Midbrain (tissue), 1 donor: ENCODE measurements at places on chromosomes 3 and 15.

DNA sequence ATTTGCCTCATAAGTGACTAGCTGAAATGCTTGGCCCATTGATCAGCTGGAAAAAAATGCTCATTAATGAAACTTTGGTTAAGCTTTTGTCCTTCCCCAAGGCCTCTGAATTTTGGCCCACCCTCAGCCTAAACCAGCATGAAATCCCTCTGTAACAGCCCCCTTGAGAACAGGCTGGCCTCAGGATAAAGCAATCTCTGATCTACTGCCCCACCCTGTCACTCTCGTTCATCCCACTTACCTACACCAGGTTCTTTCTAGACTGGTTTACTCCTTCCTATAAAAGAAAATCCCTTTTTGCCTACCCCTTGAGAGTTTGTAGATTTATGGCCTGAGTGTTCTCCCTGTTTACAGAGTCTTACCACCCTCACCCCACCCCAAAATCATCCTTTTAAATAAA lies 3.4 kb upstream of the AEN start:
- no peak for DNase-seq

GRCh38 chr3:159929171-159930141 lies 59.2 kb upstream of the IL12A start:
- DNase-seq, result peak; percentile 19

DNA sequence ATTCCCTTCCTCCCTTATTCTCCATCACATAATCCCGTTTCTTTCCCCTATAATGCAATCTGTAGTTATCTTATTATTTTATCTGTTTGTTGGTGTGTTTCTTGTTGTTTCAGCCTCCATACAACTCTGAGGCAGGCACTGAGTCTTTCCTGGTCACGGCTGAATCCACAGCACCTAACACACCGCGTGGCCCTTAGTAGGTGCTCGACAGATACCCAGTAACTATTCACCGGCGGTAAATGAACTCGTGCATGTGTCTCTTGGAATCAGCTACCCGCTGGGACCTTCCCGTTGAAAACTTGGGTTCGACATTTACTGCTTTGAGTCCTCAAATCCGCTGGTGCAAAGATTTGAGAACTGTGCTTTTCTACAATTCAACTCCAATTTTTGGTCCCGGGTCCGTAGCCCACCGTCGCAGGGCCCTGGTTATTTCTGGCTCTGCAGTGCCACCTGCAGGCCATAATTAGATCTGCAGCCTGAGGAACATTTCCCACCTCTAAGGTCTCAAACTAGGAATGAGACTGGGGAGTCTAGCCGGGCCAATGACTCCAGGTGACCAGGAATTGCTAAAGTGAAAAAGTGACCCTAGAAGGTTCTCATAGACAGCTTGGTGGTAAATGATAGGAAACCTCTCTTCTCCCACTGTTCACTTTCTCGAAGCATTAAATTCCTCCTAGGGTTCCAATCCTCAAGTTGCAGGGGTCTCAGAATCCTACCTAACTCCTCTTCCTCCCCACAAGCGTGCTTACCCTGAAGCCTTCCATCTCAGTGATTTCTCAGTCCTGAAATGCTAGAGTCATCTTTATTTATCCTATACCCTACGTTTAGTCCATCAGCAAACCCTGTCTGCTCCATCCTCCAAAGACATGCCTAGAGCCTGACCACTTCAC lies 40.0 kb upstream of the TRH start:
- peak; percentile 18 for DNase-seq

DNA sequence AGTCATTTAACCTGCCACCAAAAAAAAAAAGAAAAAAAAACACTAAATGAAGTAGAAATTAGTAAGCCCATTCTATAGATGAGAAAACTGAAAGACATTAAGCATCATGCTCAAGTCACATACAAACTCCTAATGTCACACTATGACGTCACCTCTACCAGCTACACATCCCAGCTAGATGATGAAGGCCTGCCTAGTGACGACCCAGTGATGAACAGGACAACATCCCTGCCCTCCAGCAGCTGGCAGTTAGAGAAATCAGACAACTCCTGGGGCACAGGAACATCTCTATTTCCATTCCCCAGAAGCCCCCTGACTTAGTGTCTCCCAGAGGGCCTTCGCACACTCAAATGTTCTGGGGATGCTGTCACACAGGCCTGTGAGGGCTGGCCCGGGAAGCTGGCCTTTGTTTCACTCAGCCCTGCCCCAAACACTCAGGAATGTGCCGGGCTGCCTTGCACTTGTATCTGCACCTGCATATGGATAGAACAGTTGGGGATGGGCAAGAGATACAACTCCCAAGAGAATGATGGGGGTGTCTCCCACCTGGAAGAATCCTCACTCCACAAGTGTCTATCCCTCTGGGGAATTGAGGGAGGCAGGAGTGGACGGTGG lies 7.0 kb upstream of the HAPLN3 start:
- no peak for DNase-seq

DNA sequence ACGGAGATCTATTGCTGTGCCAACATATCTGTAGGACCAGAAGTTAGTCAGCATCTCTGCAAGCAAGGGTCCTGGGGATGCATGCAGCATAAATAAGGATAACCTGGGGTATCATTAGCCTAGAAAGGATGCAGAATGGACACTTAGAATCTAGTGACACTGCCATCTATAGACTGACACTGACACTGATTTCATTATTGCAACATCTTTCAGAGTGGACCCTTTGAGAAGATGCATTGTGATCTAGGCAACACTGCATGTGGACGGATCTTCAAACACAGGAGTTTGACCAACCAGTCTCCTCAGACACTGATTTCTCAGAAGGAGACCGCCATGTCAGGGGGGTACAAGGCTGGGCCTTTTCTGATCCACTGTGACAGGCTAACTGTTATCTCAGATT lies 52.4 kb downstream of the SCN10A start:
- no peak for DNase-seq

- DNase-seq, result no peak
Observed at GRCh38 chr15:93070551-93071296, 18.3 kb downstream of the RGMA start.

DNA sequence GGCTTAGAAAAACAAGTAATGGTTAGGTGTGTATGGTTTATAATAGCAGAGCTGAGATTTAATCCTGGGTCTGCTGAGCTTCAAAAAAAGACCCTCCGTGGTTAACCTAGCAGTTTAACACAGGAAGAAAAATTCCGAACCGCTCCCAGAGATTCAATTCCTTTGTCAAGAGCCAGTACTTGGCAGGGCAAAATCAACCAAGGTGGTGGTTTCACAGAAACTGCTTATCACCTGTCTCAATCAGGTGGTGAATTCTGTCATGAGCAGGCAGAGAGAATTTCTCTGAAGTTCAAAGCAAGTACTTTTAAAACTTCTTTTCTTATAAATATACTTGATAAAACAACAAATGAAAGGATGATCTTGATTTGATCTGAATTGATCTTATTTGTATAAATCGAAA lies 17.2 kb downstream of the SYNPR start:
- no peak for DNase-seq

DNA sequence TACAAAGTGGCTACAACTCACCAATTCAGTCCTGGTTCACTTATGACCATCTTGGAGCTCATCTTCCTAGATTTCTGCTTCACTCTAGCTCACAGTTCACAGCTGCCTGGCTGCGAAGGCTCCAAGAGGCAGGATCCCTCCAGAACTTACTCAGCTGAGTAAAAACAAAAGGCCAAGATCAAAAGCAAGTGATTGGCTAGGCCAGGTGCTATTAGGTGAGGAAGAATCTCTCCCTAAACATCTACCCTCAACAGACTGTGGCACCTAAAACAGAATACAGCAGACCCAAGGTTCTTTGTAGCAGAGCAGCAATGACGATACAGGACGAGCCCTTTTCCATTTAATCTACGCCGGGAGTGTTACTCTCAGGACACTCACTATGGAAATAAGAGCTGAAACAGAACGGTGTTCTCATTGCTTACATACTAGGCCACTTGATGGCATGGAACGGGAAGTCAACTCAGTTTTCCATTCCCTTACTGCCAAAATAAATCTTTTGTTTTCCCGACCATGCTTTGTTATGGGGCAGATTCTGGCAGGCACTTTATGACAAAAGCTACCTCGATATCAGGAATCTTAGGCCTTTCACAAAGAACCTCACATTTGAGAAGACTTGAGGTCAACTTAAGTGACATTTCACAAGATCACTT lies 901 bp downstream of the ICE2 start:
- DNase-seq, result no peak

GRCh38 chr3:23941440-23941839 lies 3.6 kb upstream of the NR1D2 start:
- no peak for DNase-seq

GRCh38 chr3:31439890-31440750 lies 92.6 kb upstream of the STT3B start:
- DNase-seq, result no peak

DNA sequence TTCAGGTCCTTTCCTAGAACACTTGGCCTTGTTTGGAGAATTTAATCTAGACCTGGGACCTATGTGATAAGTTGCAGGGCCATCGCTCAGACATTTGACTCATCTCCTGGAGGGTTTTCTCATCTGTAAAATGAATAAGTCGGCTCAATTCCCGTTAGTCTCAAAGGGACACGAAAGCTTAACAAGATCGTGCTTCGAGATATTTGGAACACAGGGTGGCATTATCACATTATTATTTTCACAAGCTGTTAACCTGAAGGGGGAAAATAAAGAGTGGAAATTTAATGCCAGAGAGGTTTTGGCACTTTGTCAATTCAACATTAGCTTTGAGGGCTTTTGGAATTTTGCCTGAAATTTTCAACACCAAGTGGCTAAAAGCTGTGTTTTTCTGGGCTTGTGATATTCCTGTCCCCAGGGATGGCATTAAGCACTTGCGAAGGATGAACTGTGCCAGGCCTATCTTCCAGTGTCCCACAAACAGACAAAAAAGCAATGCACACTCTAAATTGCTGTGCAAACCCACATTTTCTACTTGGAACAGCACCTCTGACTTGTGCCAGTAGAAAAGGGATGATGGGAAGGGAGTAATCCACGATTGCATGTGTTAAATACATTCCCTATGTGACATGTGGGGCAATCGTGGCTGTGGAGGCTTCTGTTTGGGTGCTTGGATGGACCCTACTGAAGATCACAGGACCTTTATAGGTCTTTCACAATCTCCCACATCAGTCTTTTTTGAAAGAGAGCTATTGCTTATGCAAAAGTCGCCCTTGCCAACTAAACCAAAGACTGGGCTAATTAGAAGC lies 478.7 kb downstream of the MFSD1 start:
- no peak for DNase-seq

- no peak for DNase-seq
Observed at GRCh38 chr3:33799202-33799551, 747 bp downstream of the PDCD6IP start.

GRCh38 chr3:46097691-46098241 lies 70.5 kb upstream of the XCR1 start:
- DNase-seq, result no peak

DNA sequence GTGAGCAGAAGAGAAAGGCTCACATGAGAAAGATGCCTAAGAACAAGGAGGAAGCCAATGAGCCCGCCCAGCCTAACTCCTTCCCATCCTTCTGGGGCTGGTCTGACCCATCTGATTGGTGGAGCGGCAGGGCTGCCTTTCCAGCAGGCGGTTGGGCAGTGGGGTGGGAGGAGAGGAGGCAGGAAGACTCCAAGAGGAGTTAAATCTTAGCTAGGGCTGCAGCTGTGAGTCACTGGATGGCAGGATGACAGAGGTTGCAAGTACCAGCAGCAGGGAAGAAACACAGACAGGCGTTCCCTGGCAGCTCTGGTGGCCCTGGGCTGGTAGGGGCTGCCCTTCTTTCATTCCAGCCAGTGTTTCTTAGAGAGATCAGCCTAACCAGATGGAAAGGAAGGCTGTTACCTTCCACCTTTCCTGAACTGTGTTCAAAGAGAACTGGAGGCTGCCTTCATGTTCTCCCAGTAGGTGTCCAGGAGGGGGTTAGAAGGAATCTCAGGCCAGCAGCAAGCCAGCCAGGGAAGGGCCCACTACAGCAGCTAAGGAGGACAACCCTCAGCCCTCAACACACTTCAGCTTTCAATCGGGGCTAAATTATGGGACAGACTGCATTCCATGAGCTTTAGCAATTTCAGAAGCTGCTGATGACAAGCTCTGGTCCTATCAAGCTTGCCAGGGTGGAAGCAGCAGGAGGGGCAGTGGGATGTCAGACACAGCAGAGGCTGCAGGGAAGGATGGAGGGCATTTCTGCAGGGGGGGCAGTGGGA lies 50.3 kb downstream of the CHSY1 start:
- peak; percentile 36 for DNase-seq

GRCh38 chr3:24628523-24629258 lies 134.0 kb upstream of the THRB start:
- no peak for DNase-seq

DNA sequence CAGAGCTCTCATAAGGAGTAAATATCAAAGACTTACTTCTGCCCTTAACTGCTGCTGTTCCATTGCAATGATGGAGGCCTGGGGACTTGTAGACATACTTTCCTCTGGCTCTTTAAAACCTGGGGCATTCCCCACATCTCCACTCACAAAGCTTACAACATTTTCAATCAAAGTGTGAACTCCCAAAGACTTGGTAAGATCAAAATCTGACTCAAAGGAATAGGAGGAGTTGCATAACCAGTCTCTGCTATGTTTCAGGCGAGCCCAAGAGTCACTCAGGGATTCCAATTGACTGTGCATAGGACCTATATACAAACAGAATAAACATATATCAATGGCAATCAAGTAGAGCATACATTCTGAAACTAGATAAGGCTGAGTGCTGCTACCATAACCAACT lies 101.5 kb downstream of the FBXL22 start:
- DNase-seq, result no peak

GRCh38 chr15:42996871-42997270 lies 76.3 kb upstream of the TTBK2 start:
- no peak for DNase-seq

DNA sequence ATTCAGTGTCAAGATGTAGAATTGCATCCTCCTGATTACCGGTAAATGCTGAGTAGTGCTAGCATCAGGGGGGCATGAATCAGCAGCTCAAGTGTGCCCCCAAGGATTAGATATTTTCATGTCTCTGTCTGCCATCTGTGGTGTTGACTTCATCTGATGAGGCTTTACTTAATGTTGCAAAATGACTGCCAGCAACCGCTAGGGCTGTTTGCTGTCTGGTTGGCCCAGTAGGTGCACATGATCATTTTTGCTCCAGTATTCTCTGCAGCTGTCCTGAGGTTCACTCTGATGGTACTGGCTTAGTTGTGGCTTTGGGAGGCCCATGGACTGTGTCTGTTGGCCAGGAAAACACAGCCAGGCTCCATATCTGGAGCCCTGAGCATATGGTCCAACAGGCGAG lies 316.4 kb downstream of the SOX2 start:
- no peak for DNase-seq

- DNase-seq, result no peak
Observed at GRCh38 chr15:73337187-73337586, 31.6 kb downstream of the HCN4 start.

GRCh38 chr3:157872902-157873301 lies 233.3 kb downstream of the SHOX2 start:
- DNase-seq, result no peak

DNA sequence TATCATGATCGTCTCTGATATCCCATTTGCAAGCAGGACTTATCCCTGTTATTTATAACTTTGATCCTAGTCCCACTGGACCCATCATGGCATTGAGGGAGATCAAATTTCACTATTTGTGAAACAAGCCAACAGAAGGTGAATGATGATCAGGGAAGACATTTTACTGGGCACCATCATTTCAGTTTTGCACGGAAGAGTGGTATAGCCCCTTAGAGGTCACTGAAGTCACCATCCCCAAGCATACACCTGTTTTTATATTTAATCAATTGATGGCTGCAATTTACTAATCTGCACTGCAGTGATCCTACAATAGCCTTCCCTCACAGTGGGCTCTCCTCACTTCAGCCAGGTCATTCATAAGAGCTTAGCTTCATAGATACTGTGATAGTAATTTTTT lies 132.4 kb downstream of the FHIT start:
- DNase-seq, result no peak

GRCh38 chr15:61459785-61460707 lies 230.9 kb upstream of the RORA start:
- DNase-seq, result no peak
